ENCODE measurements at places on chromosomes 1 and 21.

DNA sequence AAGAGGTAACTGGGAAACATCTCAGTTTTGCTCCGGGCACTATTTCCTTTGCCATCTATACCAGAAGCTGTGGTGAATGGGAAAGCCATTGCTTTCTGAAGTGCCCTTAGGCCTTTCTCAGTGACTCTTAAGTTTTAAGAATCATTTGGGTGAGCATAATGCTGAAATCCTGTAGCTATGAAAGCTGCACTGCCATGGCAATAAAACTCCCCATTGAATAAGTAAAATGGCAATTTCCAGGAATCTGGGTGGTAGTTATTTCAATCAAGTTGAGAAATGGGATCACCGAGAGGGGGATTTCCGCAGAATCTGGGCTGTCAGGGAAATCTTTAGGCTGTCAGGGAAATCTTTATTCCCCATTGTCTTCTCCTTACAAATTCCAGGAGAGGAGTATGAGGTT, 26.8 kb upstream of the MACF1 start:
- DNase-seq = no peak

- no peak for DNase-seq
Observed at GRCh38 chr1:40853885-40854170, 8.3 kb downstream of the CITED4 start.

DNA sequence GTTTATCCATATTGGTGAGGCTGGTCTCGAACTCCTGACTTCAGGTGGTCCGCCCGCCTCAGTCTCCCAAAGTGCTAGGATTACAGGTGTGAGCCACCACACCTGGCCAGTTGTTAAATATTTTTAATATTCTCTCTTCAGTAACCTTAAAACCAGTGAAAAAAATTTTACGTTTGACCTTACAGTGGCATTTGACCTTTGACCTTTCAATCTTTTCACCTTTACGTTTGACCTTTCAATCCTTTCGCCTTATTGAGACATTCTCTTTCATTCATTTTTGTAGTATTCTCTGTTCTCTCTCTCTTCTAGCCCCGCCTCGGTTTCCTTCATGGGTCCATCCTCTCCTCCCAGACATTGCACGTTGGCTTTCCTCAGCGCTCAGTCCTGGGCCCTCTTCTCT, 277.9 kb downstream of the DNM3 start:
- no peak for DNase-seq

DNA sequence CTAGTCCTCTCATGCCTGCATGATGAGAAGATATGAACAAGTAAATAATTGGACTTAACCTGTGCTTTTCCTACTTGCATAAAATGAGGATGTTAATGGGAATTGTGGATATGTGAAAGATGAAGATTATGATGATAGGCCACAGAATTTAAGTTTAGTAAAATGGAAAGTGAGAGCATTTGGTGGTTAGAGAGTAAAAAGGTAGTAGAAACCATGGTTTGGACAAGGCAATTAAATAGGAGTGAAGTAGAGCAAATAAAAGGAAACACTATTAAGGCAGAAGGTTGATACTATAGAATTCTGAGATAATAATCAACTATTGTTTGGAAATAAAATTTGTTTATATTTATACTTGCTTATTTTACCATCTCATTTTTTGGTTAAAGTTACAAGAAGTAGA, 1162.5 kb downstream of the MRPL39 start:
- no peak for DNase-seq

GRCh38 chr1:8460132-8460544, 142.2 kb downstream of the SLC45A1 start:
- DNase-seq = no peak

GRCh38 chr21:37130971-37131370, 57.9 kb downstream of the TTC3 start:
- no peak for DNase-seq

GRCh38 chr1:203476216-203476814, 709 bp downstream of the PRELP start:
- no peak for DNase-seq

DNA sequence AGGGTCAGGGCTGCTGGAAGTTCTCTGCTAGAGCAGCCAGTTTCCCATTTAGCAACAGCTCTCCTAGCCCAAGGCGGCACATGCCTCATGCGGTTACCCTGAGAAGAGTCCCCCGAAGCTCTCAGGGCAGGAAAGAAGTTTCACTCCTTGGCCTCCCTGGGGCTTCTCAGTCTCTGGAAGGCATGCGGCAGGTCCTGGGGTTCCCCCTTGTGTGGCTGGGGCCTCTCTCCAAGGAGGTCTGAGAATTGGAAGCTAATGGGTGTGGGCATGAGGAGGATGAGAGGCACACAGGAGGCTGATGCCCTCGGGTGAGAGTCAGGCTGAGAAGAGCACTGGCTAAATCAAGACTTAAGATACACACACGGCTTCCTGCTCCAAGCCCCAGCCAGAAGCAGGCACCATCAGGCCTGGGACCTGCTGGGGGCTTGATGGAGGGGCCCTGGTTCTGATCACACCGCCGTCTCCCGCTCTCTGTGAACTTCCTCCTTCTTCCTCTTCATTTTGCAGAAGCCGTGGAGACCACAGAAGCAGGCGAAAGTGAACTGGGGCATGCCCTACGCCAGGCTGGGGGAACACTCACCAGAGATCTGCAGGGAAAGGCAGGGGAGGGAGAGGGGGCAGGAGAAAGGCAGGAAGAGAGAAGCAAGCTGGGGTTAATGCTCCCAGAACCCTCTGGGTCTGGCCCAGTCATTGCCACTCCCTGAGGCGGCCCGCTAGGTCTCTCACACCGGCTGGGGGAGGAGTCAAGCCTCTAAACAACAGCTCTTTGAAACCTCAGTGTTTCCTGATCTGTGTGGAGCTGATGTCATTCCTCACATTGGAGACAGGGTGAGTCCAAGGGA, 15.1 kb downstream of the BLACAT1 start:
- DNase-seq = peak; percentile 72

DNA sequence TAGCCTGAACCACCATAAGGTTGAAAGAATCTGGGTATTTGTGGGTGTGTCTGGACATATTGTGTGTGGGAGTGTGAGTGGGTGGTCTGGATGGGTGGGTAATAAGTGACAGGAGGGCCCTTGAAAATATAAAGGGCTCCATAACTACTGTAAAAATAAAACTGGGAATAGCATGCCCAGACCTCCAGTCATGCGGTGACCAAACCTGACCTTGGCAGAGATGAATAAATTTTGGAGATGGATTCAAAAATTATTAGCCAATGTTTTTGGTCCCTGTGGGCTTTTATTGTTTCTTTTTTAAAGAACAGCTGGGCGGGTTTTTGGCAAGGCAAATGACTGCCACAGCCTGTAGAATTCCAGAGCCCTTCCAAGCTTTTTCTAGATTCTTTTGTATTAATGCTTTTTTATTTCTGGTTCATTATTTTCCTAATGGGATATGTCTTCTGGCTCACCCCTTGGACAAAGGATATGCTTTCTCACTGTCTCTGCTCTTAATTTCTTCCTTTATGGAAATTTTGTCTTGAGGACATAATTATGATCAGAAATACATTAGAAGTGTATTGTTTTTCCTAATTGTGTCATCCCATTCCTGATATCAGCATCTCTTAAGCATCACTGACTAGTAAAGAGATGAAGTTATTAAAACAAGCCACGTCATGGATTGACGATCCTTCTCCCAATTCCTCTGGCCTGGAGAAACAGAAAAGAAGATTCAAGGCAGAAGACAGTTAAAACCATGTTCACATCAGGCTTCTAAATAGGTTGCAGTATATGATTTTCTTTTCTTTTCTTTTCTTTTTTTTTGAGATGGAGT, 69.5 kb downstream of the NTMT2 start:
- DNase-seq = no peak

GRCh38 chr1:66500301-66500700, 33.7 kb upstream of the SGIP1 start:
- DNase-seq = no peak

DNA sequence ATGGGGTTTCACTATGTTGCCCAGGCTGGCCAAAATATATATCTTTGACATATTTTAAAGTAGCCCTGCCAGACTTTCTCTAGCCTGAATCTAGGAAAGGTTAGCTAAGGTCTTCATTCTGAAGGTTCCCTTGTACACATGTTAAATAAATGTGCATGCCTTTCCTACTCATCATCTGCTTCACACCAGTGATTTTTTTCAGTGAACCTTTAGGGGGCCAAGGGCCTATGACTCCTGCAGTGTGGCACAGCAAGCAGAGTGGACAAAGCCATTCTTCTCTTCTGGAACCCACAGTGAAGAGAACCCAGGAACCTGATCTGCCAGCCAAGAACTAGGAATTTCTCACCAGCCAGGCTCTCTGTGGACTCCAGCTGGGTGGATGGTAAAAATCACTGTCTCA, 22.9 kb downstream of the CBR1 start:
- no peak for DNase-seq

- DNase-seq = no peak
Observed at GRCh38 chr1:39127513-39127912, 77.0 kb upstream of the MACF1 start.

- DNase-seq = no peak
Observed at GRCh38 chr1:173479649-173480048, 2.5 kb downstream of the PRDX6 start.

- no peak for DNase-seq
Observed at GRCh38 chr1:77929806-77930205, 41.4 kb downstream of the NEXN start.

DNA sequence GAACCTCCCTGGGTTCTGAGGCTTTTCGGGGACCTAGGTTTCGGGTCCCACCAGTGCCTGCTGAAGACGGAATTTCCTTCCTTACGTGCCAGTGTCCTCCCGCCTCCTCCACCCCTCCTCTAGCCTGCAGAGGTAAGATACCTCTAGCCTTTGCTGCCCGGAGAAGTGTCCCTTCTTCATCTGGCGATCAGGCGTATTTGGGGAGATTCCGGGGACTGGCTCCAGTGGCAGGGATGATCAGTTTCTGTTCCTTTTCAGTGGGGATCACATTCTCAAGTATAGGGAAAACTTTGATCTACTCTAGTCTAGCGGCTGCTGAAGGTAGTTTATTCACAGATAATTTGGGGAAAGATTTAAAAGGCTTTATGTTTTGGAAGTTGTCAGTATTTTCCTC, 674 bp downstream of the CEP350 start:
- no peak for DNase-seq

DNA sequence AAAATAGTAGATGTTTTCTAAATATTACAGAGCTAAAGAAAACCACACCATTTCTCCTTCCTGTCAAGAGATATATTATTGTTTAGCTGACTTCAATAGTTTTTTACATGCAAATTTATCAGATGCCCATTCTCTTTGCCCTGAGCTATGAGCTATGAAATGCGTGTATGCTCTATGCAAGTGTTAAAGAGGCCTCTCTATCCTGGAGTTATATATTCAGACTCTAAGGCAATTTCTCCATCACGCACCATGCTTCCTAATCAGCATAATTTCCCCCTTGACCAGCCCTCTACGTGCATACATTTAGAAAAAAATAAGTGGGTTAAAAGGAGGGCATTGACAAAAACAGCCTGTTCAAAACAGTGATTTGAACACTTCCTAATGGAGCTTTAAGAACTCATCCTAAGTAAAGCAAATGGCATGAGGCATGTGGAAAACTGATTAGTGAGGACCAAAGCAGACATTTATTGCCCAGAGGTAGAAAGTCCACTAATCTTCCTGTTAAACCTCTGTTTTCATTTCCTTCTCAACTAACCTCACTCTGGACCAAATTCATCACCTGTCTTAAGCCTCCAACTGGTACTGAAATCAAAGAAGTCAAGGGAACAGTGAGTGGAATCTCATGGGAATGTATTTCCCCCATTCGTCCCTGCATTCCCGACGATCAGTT, 565.8 kb upstream of the PKN2 start:
- DNase-seq = no peak

DNA sequence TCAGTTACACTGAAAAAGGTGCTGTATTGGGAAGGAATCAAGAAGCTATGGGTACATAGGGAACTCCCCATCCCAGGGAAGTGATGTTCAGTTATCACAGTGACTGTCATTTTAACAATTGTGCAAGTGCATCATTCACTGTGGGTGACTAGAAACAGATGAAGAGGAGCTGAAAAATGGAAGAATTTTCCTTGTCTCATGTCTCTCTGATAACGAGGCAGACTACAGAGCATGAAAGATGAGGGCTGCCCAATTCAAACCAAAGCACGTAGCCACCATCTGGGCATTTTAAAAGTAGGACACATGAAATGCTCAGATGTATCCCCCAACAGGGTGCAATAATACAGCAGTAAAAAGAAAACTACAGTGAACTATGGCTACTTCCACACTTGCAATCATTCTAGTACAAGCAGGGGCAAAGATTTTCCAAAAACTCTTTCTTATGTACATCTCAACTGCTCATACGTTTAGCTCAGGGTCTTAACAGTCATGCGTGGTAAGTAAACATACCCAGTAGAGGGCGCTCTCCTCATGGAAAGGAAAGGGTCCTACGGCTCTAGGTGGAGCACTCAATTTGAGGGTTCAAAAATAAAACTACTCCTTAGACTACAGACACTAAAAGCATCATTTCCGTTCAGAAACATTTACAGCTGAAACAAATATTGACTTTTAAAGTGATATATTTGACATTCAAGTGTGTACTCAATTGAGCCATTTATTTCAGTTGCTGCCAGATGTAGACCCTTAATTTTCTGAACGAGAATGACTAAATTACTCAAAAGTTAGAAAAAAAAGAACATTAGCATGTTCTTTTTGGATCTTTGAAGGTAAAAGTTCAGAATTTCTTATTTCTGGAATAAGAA, 143.2 kb downstream of the KCTD3 start:
- no peak for DNase-seq

DNA sequence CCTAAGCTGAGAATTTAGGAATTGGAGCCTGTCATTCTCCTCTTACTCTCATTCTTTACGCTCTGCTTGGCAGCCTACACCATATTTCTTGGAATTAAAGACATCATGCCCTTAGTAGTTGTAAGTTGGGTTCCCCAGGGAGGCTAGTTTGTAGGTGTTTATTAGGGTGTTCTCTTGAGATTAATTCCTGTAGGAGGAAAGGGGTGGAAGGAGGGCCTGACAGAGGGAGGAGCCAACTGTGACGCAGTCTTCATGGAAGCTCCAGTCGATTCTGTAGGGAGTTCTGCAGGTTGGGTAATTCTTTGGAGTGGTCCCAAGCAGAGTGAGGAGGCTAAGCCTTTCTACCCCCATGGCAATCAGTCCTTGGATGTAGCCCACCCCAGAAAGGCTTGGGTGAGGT, 111.4 kb downstream of the HHAT start:
- DNase-seq = no peak

DNA sequence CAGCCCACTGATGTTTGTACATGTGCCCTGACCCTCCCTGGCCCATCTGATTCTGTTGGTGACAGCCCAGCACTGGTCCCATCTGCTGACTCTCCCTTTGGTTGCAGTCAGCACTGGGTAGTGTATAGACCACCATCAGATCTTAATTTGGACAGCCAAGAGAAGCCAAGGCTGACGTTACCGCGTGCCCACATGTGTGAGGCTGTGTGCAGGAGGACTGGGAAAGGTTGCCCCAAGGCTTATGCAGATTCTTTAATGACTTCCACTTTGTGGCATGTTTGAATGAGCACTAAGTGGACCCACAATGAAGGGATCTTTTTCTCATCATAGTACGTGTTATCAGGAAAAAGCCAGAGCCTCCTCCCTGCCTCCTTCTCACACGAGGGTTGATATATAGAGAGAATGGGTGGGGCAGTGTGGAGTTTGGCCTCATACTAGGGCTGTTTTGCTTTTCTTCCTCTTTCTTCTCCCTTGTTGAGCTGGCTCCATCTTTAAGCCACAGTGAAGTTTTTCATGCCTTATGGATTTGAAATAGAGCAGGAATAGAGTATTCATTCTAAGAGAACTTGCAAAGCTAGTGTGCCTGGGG, 93.5 kb downstream of the NAV1 start:
- DNase-seq = no peak

- DNase-seq = peak; percentile 3
Observed at GRCh38 chr1:226549937-226550671, 1.5 kb downstream of the STUM start.

GRCh38 chr1:9561429-9561828, 22.2 kb downstream of the SLC25A33 start:
- no peak for DNase-seq
